ENCODE measurements at places on chromosomes 7 and 10.
A peak's percentile ranks its signal among the peaks of the same experiment; 100 is the strongest.

- no peak for DNase-seq
These were observed 161.1 kb upstream of the CHST15 start for GRCh38 chr10:124254490-124254889.

- DNase-seq: no peak
These were observed 32.1 kb downstream of the ARMC3 start for GRCh38 chr10:22959950-22960349.

DNA sequence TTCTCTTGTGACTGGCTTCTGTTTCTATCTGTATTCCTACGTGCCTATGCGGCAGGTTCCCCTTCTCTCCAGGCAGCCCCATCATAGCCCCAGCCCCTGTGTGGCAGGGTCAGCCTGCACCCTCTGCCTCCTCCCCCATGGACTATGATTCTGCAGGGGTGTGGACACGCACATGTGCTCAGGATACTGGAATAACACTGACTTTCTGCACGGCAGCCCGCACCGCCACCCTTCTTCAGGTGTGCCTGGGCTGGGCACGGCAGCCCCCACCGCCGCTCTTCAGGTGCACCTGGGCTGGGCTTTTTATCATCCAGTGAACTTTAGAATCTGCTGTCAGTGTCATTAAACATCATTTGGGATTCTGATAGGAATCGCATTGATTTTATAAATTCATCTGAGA lies 202.6 kb upstream of the PPP2R2D start:
- no peak for DNase-seq

DNA sequence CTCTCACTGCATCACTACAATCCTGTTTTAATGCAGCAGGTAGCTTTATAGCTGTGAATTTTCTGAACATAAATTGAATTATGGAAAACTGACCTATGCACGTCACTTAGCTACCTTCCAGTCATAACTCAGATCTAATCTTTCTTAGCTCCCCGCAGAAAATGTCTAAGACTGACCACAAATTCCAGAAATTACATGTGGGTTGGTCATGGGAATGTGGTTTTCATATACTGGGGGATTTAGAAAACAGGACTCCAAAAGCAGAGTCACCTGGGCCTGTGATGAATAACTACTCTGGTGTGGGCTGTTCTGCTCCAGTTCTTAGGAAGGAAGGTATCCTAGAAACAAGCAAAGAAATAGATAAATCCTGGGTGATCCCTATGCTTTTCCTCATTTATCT lies 178.4 kb upstream of the LRRTM3 start:
- DNase-seq: no peak

DNA sequence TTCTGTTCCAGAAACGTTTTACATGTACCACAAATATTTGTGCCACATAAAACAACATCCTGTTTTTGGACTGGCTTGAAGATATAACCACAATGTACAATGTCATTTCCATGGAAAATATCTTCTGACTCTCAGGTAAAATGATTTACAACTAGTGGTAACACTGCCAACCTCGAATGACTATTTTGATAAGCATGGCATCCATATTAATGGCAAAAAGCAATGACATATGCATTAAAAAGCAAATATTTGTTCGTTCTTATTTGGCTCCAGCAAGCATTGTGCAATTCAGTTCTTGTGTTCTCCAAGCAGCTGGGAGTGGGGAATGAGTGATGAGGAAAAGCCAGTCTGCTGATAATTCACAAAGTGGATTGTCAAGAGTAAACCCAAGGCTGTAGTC lies 289.0 kb downstream of the PLXDC2 start:
- no peak for DNase-seq

GRCh38 chr10:86929468-86930380 lies 27.7 kb downstream of the MMRN2 start:
- DNase-seq: no peak

- DNase-seq: no peak
These were observed 15.2 kb upstream of the COMTD1 start for GRCh38 chr10:75250934-75251333.

DNA sequence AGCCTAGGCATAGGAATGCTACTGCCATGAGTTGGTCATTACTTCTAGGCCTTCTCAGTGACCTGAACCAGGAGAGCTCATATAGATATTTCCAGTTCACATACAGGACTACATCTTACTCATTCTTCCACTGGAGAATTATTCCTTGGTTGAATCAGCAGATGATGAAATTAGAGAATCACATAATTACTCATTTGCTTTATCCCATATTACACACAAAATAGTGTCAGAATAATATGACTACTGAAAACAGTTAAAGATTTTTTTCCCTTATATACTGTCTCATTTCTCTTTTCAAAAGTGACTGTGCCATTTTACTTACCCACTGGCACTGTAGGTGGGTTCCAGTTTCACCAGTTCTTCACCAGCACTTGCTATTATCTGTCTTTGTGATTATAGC lies 18.5 kb downstream of the BMS1 start:
- no peak for DNase-seq

GRCh38 chr7:154598396-154598795 lies 404.5 kb downstream of the PAXIP1 start:
- no peak for DNase-seq

DNA sequence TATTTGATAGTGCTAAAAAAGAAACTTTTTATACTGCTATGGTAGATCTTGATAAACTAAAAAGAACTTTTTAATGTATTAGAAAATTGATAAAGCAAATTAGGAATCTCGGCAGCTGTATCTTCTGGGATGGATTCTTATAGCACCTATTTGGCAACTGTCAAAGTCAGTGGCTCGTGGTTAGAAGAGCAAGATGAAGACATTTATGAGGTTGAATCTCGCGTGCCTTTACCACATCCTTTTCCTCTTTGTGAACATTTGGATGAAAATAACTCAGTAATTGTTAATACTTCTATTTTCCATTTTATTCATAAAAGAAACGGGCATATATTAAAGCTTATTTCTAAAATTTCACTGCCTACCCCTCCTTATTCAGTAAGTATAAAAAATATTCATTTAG lies 76.2 kb downstream of the CYP51A1 start:
- DNase-seq: no peak

GRCh38 chr7:155620497-155620896 lies 24.0 kb upstream of the RBM33 start:
- DNase-seq: no peak

GRCh38 chr10:62036186-62037081 lies 134.9 kb downstream of the ARID5B start:
- DNase-seq: no peak

GRCh38 chr10:61904733-61905725 lies 3.5 kb downstream of the ARID5B start:
- no peak for DNase-seq

GRCh38 chr7:47088329-47089067 lies 493.4 kb downstream of the TNS3 start:
- DNase-seq: peak; percentile 41

- DNase-seq: no peak
These were observed 111.2 kb downstream of the PTPRN2 start for GRCh38 chr7:158476331-158476932.

GRCh38 chr7:151671514-151671913 lies 151.8 kb upstream of the RHEB start:
- no peak for DNase-seq

DNA sequence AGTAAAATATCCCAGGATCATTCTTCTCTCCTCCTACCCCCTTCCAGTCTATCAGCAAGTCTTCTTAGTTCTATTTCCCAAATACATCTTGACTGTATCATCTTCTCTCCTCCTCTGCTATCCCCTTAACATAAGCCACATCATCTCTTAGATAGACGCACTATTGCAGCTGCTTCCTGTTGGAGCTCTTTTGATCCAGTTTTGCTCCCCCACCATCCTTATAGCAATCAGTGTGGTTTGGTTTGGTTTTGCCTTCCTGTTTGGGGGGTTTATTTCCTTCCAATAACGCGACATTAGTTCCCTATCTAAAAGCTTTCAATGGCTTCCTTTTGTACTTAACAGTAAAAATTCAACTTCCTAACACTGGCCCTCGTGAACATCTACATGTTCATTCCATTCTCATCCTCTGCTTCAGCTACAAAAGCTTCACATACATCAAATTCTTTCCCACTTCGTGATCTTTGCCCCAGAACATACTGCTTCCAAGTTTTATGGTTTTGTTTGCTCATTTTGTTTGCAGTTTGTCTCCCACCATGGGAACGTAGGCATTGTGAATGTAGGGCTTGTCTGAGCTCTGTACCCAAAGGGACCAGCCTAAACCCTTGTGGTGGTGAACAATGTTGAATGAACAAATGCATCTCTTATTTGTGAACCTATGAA lies 33.7 kb upstream of the PLXDC2 start:
- no peak for DNase-seq

DNA sequence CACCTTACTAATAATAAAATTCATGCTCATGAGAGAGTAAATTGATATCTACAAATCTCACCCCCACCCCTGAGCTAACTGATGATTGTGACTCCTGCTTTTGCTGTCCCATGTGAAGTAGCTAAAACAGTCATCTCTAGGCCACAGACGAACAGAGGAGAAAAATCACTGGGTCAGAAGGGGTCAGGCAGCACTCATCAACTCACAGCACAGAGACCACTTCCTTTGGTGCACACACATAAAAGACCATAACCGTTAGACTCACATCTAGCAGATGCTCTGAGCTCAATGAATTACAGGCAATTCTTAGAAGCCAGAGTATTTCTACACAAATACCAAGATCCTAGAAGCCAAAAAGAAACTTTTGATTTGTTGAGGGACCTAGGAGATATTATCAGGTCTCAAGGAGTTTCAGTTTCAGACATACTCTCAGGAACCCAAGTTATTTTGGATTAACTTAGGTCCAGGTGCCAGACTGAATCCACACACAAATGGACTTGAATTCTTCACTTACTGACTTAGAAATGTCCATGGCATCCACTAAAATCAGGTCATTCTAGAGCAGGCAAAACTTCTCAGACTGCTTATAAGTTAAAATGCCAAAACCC lies 65.0 kb upstream of the TES start:
- DNase-seq: no peak

- no peak for DNase-seq
These were observed 18.6 kb upstream of the YWHAG start for GRCh38 chr7:76377186-76377918.

DNA sequence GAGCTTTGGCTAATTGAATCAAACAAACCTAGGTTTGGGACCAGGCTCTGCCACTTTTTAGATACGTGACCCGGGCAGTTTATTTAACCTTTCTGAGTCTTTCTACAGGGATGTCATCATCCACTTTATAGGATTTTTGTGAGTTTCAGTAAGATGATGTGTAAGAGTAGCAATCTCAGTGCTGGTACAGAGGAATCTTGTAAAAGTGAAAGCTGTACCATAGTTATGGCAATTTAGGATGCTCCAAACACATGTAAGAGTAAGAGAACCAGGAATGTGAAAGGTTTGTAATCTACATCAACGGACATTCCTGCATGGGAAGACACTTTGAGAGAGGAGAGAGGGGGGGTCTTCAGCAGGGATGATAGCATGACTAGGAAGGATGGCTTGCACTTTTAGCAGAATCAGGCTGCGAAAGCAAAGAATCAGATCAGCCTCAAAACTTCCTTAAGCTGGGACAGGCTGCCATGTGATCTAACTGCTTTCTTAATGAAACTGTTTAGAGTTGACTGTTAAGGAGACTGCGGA lies 968 bp downstream of the NOLC1 start:
- DNase-seq: no peak

- no peak for DNase-seq
These were observed 49.5 kb downstream of the GRK5 start for GRCh38 chr10:119256897-119257296.

- no peak for DNase-seq
These were observed 14.3 kb downstream of the MDH2 start for GRCh38 chr7:76062254-76062653.

- DNase-seq: no peak
These were observed 75.0 kb downstream of the ELFN1 start for GRCh38 chr7:1745018-1745532.

DNA sequence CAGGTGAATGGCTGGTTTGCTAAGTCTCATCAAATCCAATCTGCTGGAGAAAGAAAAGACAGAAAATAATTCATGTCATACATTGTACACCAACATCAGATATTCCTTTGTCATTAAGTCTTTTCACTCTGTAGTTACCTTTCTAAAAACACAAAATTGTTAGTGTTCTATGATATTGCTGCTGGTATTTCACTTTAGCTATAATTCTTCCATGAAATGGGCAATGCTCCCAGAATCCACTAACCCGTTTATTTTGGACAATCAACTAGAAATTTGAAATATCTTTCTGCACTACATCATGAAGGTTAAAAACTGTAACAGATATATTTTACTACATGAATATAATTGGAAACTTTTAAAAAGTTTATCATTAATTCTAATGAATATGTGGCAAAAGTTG lies 181.3 kb downstream of the C7orf25 start:
- no peak for DNase-seq

All from cerebellar nuclear complex (tissue), 1 donor.